A549 treated with CORT108297 at 1 μM for 4 hours (cell line): ENCODE measurements at places on chromosomes 16 and 17. TPM values are rescaled to one million over a fixed set of nuclear protein-coding genes. Genes with fewer than 3 reads are reported as not detected.

NEUROD2 gene
- 0.05 TPM in 1 of 5 replicates, not detected in the others for total RNA-seq

FOXN1 gene
- 0.02 to 0.06 TPM (median 0.04 TPM) in 4 of 5 replicates, not detected in the other for total RNA-seq

KRT20 gene
- total RNA-seq, result 0.18 to 0.28 TPM (median 0.26 TPM) in 5 replicates

TPSB2 gene
- total RNA-seq, result 0.09 to 0.15 TPM (median 0.12 TPM) in 3 of 5 replicates, not detected in the others

NOB1 gene
- total RNA-seq, result 113 to 129 TPM (median 119 TPM) in 5 replicates
